Endothelial cell (in vitro differentiated cells): ENCODE measurements at places on chromosomes 7 and 10.

GRCh38 chr7:142513178-142513955 lies 235.9 kb upstream of the PRSS1 start:
- no peak for DNase-seq

DNA sequence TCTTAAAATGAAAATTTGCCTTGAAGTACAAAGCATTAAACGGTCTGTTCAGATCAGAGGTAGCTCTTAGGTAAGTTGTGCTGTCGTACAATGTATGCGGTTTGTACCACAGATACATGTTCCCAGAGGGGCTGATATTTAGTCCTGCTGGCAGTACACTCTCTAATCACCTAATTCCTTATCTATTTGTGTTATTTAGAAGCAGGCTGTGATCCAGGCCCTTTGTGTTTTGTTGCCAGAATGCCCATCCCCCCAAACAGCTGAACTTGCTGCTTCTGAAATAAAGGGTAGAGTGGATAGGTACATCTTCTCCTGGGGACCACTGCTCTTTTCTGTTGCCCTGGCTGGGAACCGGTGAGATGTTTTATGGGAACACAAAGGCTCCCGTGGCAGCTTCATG lies 84.5 kb downstream of the SND1 start:
- no peak for DNase-seq

GRCh38 chr10:118518095-118518494 lies 77.4 kb downstream of the PRLHR start:
- DNase-seq, result no peak

GRCh38 chr7:156765901-156766656 lies 125.5 kb downstream of the RNF32 start:
- no peak for DNase-seq

DNA sequence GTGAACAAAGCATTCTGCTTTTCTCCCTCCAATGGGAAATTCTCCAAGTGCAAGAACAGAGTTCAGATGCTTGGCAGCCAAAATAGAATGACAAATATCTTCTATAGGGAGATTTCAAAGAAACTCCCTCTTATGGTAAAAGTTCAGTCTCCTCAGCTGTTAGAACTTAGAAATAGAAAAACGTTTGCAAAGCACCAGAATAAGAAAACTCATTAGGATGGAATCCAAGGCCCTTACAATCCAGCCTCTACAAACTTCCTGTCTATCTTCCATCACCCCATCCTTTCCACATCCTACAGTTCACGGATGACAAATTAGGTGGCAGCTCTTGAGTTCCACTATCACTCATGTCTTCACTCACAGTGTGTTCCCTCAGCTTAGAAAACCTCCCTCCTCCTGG lies 25.7 kb downstream of the FAM13C start:
- DNase-seq, result no peak
